ENCODE measurements at places on chromosomes 1 and 21.

DNA sequence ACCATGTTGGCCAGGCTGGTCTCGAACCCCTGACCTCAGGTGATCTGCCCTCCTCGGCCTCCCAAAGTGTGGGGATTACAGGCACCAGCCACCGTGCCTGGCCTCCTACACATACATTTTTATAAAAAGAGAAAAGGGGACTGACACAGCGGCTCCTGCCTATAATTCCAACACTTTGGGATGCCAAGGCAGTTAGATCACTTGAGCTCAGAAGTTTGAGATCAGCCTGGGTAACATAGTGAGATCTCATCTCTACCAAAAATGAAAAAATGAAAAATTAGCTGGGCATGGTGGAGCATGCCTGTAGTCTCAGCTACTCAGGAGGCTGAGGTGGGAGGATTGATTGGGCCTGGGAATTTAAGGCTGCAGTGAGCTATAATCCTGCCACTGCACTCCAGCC, 23.4 kb downstream of the ZNF281 start:
- DNase-seq: no peak

GRCh38 chr1:19710825-19711611, 46.3 kb downstream of the HTR6 start:
- no peak for DNase-seq

DNA sequence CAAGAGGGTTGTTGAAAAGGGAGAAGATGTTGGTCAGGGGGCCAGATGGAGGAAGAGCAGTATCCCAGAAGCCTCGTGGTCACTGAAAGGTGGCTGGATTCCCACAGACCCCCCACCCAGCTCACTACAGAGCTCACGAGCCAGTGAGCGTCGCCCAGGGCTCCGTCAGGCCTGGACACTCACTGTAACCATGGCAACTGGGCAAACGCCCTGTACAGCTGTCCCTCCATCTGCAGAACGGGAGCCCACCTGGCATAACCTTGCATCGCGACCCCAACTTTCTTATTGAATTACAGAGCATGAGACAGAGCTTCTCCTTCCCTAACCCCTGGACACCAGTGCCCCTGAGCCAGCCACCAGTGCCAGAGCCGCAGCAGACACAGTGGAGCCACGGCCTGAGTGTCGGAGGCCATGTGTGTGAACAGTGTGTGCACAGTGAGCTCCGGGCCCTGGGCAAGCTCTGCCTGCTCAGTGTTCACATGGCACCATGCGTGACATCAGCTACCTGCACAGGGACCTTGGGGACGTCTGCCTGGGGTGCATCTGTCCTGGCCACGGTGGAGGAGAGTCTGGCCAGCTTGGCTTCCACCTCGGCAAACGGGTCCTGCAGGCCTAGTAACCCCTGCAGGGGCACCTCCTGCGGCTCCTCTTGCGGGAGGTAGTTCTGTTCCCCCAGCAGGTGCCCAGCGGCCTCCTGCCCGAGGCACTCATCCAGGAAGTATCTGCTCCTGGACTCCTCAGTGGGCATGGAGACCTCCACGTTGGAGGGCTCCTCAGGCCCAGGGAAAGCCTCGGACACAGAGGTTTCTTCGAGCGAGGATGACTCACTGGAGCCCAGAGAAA, 25.9 kb upstream of the DDOST start:
- DNase-seq: no peak

DNA sequence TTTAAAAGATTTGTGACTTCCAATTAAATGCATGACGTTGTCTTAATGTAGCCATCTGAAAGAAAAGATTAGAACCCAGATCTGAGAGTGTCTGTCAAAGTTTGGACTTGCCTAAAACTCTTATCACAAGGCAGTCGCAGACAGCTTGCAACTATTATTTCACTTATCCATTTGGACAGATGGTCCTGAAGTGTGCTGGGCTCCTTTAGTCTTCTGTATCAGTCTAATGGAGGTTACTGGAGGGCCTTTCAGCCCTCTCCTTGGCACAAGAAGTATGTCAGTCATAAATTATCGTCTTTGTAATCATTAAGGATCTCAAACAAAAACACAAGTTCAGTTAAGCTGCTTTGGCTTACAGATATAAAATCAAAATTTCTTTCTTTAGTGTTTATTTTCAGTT, 15.5 kb downstream of the PROX1 start:
- DNase-seq: no peak

DNA sequence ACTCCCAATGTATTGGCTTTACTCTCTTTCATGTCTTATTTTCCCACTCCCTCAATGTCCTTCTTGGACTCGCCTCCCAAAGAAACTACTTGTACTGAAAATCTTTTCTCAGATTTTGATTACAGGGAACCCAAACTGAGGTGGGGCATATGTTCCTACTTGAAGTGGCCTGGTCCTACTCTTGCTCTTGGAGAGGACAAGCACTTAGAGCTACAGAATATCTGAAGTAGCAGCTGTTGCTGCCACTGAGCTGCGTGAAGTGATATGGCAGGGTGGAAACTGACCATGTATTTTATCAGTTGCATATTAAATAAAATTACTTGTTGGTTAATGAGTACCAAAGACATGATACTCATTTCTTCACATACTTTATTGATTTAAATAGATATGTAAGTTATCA, 129.5 kb downstream of the TSEN15 start:
- no peak for DNase-seq

DNA sequence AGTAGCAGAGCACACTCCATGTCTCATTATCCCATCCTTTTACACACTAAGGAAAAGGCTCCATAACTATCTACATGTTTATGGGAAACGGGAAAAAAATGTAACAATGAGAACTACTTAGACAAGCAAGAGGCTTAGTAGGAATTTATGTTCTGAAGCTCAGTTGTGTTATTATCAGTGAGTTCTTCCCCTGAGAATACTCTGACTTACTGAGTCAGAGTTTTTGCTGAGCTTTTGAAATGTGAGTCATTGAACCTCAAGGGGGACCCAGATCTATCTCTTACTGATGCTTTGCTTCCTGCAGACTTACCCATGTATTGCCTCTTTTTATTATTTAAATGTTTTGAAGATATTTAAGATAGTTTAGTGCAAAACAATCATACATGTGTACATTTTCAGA, 20.1 kb downstream of the CFHR5 start:
- DNase-seq: peak; percentile 55

- no peak for DNase-seq
Observed at GRCh38 chr1:109513110-109513710, 3.7 kb upstream of the AMIGO1 start.

DNA sequence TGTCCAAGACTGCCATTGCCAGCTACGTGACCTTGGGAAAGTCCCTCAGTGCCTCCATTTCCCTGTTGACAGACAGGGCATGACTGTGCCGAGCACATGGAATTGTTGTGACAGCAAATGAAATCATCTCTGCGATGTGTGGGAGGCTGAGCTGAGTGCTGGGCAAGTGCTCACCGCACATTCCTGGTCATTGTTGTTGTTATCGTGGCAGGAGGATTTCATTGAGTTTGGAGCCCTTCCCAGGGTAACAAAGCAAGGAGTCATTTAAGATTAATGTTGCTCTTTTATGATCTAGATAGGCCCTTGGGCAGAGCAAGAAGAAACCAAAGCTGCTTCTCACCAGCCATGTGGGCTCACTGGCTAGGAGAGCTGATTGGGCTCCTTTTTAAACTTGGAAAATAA, 39.6 kb upstream of the ITPKB start:
- DNase-seq: peak; percentile 49

- DNase-seq: no peak
Observed at GRCh38 chr1:111843177-111843576, 87.5 kb downstream of the DDX20 start.

DNA sequence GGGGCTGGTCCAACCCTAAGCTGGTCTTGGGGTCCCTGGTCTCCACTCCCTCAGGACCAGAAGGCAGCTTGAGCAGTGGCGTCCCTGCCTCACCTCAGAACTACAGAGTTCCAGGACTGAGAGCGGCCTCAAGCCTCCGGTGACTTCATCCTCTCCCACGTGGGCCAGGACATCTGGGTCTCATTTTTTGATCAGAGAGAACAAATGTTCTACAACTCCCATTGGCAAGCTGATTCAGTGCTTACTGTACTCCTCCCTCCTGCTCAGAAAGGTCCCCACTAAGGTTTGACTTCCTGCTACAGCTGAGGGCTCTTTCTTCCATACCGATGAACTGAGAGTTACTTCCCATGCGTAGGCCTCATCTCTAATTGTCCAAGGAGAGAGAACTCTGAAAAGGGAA, 78.5 kb downstream of the PLXNA2 start:
- peak; percentile 76 for DNase-seq

DNA sequence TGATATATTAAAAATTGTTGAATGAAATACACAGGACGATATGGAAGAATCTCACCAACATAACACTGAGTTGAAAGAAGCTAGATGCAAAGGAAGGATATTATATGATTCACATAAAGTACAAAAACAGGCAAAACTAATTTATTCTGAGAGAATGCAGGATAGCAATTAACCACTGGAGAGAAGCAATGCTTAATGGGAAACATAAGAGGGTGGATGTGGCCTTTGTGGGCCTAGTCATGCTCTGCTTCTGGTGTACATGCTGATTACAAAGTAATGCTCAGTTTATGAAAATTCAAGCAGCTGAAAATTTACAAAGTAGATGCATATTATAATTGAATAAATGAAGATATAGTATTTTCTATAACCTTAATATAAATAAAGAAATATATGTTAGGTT, 326.4 kb upstream of the ADAMTS5 start:
- no peak for DNase-seq

DNA sequence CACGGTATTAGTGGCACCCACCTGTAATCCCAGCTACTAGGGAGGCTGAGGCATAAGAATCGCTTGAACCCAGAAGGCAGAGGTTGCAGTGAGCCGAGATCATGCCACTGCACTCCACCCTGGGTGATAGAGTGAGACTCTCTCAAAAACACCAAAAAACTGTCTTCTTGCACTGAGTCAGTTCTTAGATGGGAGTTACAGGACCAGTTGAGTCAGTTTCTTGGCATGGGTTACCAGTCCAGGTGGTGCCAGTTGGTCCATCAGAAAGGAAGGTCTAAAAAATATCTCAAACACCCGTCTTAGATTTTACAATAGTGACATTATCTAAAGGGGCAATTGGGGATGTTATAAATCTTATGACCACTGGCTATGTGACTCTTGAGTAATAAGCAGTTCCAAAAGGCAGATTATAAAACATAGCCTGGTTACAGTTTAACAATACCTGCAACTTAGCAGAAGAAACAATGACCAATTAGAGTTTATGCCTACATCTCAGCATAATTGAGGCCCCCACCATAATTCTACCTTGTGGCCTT, 206.9 kb upstream of the FGGY start:
- DNase-seq: no peak
